ENCODE measurements at places on chromosomes 12 and 14. TPM values are rescaled to one million over a fixed set of nuclear protein-coding genes. Genes with fewer than 3 reads are reported as not detected.

GRCh38 chr14:35821564-35822411, 4.3 kb upstream of the BRMS1L start:
- no peak for DNase-seq

DNA sequence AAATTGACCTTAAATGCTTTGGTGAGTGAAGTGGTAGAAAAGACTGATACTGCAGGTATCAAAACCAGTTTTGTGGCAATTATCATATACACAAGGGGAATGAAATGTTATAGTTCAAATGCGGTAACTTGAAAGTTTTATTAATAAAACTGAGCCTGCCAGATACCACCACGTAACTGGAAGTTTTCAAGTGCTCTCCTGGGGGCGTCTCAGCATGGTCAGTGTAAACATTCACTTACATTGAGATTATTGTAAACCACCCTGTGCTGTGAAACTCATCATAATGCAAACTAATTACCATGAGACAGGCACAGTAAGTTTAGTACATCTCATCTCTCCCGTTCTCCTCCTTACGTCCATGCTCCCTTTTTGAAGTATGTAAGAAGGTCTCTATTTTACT, 280.7 kb upstream of the FAR2 start:
- DNase-seq, result no peak

DNA sequence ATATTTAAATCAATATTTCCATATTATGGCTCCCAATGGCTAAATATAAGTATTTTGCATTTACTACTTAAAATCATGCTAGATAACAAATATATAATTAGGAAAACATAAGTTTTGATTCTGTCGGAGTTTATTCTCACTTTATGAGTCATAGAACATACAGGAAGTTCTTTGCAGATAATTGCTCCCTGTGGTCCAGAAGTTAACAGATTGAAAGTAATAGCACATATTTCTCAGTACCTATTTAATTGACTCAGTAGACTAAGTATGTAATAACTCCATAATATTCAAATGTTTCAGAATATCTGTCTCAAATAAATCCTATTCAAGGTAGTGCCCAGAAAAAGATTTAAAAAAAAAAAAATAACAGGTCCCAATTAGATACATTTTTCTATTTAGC, 806.0 kb upstream of the ATXN7L3B start:
- DNase-seq, result no peak

- DNase-seq, result no peak
Observed at GRCh38 chr12:5003025-5003666, 40.5 kb upstream of the KCNA5 start.

DNA sequence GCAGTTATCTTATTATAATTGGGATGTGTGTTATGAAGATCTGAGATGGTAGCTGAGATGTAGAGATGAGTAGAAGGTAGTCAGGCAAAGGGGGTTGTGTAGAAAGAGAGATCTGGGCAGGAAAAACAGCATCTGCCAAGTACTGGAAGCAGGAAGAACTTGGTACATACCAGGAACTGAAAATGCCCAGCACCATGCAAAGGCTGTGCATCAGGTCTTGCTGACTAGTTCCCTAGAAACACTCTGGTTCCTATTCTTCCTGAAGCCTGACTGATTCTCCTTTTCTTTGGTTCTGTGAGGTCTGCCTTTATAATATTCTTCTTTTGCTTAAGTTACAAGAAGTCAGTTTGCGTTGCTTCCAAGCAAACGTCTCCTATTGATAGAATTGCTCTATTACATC, 6.7 kb upstream of the NFATC4 start:
- no peak for DNase-seq

ARHGDIB gene
- 43.6 TPM for total RNA-seq
